Hematopoietic multipotent progenitor cell (in vitro differentiated cells): ENCODE measurements at places on chromosomes 12 and 14. TPM values are rescaled to one million over a fixed set of nuclear protein-coding genes. Genes with fewer than 3 reads are reported as not detected.

The PLEKHG7 gene
- not detected for total RNA-seq

GRCh38 chr12:39440101-39440500 lies 2.8 kb downstream of the KIF21A start:
- DNase-seq = no peak

GRCh38 chr12:120783197-120783596 lies 57.6 kb downstream of the ACADS start:
- no peak for DNase-seq

DNA sequence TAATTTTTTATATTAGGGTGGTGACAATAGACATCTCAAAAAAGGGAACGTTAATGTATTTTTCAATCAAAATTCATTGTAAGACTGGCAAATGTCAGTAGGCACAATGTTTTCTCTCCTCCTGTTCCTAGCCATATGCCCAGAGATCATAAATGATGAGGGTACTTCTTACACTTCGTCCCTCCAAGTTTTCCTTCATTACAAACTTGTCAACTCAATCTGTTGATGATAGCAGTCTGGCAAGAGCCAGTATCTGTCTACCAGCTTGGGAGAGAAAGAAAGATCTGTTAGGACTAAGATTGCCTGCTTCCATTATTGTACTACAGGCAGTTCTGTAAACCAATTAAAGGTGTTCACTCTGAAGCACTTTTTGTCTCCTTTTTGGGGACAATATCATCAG lies 130.9 kb upstream of the DAAM1 start:
- no peak for DNase-seq

DNA sequence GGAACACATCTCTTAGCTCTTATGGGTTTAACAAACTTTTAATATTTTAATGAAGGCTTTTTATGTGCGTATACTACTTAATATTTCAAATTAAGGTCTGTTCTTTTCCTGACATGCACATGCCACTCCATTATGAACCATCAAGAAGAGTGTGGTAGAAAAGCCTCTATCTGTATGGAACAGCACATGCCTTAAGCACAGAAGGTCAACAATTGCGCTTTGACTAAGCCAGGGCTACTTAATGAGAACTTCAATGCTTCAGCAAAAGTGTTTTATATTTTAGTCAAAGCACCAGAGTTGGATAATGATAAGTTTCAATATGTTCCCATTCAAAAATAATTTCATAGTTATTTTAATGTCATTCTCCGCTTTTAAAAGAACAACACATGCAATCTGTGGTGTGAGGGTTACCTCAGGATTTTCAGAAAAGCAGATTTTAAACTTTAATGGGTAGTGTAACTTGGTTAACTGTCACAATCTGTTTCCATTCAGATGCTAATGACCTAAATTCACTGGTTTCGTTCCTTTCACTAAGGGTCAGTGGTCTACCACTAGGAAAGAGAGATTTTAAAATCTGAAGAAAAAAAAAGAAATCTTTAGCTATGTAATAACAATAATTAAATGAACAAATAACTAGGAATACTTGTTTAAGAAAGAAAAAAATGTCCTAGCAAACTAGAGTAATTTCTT lies 193.4 kb upstream of the NOVA1 start:
- no peak for DNase-seq

- DNase-seq = no peak
Observed at GRCh38 chr14:71711125-71711524, 221.1 kb upstream of the RGS6 start.

DNA sequence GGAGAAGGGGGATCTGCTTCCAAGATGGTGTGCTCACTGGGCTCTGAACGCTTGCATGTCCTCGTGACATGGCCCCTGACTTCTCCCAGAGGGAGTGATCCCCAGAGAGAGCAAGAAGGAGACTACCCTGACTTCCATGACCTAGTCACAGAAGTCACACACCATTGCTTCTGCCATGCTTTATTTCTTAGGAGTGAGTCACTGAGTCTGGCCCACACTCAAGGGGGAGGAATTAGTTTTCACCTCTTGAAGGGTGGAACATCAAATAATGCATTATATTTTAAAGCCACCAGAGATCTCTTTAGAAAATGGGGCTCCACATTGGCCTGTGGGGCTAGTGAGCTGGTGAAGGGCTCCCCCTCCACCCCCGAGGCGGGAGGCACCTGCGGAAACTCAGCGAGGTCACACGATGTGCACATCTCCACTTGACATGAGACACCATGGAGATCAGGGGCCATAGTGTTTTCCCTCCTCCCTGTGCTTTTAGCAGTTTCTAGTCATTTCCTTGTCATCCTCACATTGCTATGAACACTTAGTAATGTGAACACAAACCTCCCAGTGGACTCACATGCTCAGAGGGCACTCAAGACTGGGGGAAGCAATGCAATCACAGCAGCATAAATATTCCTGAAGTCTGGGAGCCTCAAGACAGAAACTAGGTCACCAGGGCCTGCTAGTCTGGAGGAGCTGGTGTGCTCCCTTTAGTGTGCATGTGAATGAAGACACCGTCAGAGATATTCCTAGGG lies 87.4 kb upstream of the FZD10 start:
- no peak for DNase-seq

DNA sequence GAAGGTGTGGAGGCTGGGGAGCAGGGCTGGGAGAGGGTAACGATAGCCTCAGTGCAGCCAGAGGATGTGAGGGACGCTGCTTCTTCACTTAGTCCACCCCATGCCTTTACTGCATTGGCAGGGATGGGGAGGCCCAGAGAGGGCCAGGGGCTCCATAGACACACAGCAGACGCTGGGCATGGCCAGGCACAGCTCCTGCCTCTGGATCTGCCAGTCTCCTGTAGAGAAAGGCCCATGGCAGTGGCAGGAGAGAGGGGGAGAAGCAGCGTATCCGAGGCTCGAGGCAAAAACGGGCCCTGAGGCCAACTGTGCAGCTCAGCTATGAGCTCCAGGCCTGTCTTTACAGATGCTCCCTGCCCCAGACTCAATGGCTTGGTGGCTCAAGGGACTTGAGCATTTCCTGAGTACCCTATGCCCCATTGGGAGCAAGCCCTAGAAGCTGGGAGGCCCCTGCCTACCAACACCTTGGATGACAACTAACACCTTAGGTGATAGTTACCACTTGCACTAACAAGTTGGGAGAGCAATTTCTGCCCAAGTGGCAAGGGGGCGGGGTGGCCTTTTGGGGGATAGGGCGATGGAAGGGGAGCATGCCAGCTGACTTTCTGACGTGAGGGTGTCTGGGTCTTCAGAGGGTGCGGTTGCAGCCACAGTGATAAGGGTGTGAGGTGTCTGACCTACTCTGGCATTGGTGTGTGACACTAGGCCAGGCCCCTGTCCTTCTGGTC lies 5.0 kb upstream of the LBHD2 start:
- DNase-seq = no peak

DNA sequence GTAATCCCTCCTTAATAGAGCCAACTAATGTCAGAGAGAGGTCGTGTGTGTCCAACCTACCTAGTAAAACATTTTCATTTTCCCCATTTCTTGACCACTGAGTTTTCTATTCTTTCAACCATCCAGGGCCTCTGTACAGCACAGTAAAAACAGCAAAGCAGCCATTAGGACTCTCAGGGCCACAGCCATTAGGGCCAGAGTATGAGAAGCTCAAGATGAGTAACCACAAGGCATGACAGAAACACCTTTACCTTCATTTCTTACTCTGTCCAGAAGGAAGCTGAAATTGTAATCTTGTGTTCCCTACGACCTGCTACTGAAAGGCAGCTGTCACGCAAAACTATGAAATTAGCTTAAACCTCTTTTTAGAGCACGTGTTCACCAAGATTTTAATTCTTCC lies 2.3 kb downstream of the SPPL3 start:
- no peak for DNase-seq
